Muscle of back (tissue), 13 donors: ENCODE measurements at places on chromosomes 4 and X.

- no peak for DNase-seq
These were observed 5.3 kb upstream of the CAMK2D start for GRCh38 chr4:113766882-113767281.

DNA sequence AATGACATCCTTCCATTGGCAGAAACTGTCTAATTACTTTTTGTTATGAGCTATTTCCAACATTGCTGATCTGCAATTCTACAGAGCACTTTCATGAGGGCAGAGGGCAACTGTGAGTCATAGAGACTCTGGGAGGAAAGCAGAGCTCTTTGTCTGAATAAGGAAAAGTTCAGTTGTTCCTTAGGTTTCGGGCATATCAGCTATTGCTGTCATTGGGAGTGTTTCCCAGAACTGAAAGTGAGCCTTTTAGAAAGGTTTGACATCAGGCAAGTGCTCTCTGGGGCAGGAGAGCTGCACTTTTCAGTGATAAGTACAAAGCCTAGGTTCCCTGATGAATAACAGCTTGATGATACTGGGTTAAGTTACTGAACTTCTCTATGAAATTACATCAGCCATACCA lies 119.2 kb upstream of the EDNRA start:
- DNase-seq = no peak

- DNase-seq = no peak
These were observed 1040.7 kb upstream of the INTU start for GRCh38 chr4:126592088-126592487.

DNA sequence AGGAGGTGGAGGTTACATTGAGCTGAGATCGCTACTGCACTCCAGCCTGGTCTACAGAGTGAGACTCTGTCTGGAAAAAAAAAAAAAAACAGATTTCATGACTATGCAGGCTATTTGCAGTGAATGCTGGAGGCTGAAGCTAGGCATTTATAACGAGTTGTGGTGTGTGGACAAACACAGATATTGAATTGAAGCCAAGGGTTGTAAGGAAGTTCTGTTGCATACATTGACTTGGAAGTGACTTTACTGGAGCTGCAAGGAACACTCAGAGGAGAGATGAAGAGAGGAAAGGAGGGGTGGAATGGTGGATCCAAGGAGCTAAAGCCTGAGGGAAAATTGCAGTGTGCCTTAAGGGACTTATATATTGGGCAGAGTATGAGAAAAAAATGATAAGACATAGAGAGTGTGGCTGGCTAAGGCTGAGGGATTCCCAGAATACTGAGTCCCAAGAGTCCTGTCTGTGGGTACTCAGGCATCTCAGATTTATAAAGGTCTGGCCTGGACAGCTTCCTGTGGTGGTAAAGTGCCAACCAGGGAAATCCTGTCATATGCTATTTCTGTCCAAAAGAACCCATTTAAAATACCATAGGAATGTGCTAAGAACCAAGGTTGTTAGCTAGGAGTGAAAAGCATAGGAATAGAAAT lies 87.8 kb upstream of the GUCY1A1 start:
- no peak for DNase-seq

GRCh38 chr4:158682066-158682465 lies 10.0 kb downstream of the ETFDH start:
- peak; percentile 60 for DNase-seq

DNA sequence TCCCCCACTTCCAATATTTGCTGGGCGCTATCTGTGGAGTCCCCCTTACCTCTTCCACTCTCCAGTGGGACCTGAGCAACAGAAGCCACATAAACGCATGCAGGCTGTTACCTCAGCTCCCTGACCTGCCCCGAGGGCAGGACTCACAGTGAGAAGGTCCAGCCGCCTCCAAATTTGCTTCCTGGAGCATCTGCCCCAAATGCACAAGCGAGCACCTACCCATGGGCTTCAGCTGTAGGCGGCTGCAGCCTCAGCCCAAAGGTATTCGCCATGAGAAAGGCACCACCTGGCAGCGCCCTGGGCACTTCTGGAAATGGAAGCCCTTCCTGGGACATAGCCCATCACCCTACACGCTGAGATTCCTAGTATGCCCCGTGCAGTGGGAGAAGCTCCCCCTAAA lies 23.4 kb downstream of the SPACA5 start:
- no peak for DNase-seq

DNA sequence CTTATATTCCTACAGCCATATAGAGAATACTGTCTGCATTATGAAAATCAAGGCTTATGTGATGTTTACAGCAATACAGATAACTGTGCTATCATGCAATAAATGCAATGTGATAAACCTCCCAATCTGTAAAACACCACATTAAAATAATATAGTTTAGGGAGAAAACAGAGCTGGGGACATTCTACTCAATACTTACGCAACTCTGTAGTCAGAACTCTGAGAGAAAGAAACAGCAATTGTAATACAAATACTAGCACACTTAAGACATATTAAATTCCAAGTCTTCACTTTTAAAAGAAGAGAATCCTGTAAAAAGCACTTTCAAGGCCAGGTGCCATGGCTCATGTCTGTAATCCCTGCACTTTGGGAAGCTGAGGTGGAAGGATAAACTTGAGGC lies 61.4 kb downstream of the ANKRD17 start:
- DNase-seq = no peak

GRCh38 chrX:28099166-28099565 lies 117.9 kb upstream of the DCAF8L1 start:
- DNase-seq = no peak

DNA sequence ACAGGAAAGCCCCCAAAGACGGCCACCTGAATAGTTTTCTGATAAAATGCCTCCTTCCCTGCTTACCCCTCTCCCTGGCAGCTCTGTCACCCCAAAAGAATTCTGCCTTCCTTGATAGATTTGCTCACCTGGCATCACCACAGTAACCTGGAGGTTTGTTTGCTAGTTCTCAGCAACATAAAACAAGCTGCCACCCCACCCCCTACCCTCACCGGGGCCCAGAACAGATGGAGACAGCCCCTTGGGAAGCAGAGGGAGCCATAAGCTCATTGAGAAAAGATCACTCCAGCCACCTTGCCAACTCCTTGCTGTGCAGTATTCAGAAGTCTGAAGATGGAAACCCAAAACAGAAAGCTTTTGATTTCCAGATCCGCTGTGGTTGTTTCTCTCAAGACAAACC lies 108.6 kb downstream of the DHX15 start:
- no peak for DNase-seq

- DNase-seq = peak; percentile 48
These were observed 133.6 kb upstream of the GIMD1 start for GRCh38 chr4:106502106-106502699.

GRCh38 chr4:169359961-169360360 lies 89.2 kb upstream of the SH3RF1 start:
- DNase-seq = no peak

DNA sequence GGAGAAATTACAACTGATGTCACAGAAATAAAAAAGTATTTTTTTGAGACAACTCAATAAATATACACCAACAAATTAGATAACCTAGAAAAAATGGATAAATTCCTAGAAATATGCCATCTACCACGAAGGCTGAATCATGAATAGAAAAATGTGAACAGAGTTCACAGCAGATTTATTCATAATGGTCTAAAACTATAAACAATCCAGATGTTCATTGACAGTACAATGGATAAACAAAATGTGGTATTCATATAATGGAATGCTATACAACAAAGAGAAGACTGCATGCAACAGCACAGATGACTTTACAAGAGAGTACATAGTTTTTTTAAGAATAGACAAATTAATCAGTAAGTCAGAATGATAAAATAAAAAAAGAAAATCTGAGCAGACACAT lies 55.2 kb downstream of the CLOCK start:
- DNase-seq = no peak

- no peak for DNase-seq
These were observed 130.8 kb downstream of the BANK1 start for GRCh38 chr4:101921370-101921769.

GRCh38 chrX:91434351-91435168 lies at the start of gene PABPC5:
PABPC5 (plus strand) TSS chrX:91434839; CDS start chrX:91435578, 739 bp downstream.
- DNase-seq = peak; percentile 94

GRCh38 chrX:32447640-32448039 lies 763.7 kb downstream of the DMD start:
- no peak for DNase-seq

GRCh38 chr4:139443661-139444060 lies 10.3 kb upstream of the RAB33B start:
- DNase-seq = no peak

- no peak for DNase-seq
These were observed 63.8 kb downstream of the EFNB1 start for GRCh38 chrX:68892651-68893050.

- no peak for DNase-seq
These were observed 39.0 kb downstream of the PTTG2 start for GRCh38 chr4:37999000-37999716.

DNA sequence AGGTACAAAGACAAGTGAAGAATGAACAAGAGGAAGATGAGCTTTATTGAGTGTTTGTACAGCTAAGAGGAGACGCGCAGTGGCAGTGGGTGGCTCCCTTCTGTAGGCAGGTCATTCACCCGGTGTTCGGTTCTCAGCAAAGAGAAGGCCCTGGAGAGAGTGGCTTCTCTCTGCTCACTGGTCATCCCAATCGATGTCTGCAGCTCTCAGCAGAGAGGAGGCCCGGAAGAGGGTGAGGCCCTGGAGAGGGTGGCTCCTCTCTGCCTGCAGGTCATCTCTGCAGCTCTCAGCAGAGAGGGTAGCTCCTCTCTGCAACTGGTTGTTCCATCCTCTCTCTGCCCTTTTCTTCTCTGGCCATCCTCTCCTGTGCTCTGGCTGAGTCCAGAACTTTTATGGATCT lies 126.5 kb downstream of the UGT8 start:
- no peak for DNase-seq

GRCh38 chr4:55122235-55122634 lies 3.2 kb downstream of the KDR start:
- no peak for DNase-seq

DNA sequence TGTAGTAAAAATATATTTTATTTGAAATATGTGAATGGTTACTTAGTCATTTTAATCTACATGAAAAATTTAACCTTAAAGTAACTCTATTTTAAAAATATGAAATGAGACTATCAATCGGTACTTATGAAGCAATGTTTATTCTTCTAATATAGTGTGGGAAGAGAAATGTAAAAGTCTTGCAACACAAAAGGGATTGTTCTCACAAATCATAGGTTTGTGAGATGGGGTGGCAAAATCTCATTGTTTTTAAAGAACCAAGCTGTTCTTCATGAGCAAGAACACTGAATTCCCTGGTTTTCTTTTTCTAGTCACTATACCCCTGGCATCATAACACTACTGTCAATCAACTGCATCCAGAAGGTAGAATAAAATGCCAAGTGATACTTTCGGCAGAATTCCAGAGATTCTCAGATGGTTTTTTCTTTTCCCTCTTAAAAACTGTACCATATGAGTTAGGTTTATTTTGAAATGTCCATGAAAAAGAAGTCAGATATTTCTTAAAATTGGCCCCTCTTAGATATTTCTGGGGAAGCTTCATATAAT lies 52.2 kb downstream of the SNCA start:
- DNase-seq = no peak

DNA sequence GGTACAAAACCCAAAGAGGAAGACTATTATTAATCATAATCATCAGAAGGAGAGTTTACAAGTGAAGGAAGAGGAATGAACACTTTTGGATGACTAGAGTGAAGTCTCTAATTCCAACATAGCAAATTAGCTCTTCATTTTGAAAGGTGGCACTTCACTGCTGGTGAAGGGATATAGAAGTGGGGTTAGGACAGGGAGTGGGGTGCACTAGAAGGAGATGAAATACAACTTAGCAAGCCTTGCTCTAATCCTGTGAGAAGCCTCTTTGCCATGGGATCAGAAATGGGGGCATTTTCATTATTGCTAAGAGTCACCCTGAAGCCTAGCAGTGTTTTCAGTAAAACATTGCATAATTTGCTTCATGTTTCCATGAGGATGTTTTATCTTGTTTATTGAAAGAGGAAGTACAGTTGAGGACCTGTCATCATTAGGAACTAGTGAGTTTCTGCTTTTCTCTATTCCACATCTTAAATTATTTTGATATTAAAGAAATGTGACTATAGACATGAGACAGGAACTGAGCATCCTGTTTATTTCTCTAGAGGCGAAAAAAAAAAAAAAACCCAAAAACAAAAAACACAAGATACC lies 9.3 kb upstream of the GRPR start:
- no peak for DNase-seq

- DNase-seq = no peak
These were observed 7.9 kb downstream of the LRPAP1 start for GRCh38 chr4:3524349-3524748.

- DNase-seq = peak; percentile 27
These were observed 47.0 kb downstream of the RBPJ start for GRCh38 chr4:26367811-26368210.

DNA sequence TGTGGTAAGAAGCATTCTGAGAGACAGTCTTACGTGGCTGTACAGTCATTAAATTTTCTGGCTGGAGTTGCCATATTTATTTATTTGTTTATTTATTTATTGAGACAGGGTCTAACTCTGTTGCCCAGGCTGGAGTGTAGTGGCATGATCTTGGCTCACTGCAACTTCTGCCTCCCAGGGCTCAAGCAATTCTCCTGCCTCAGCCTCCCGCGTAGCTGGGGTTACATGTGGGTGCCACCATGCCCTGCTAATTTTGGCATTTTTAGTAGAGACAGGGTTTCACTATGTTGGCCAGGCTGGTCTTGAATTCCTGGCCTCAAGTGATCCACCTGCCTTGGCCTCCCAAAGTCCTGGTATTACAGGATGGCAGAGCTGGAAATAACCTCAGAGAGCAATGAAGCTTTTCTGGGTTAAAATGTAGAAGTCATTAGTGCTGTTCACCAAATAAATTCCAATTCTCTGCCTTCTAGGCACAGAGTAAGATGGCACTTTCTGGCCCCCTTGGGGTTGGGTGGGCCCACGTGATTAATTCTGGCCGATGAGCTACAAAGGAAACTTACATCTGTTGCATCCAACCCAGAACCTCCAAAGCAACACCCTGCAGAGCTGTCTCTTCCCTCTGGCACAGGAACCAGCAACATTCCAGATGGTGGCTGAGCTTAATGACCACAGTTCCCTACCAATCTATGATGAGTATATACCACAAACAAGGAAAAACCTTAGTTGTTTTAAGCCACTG lies 4.5 kb downstream of the MRFAP1 start:
- DNase-seq = no peak

DNA sequence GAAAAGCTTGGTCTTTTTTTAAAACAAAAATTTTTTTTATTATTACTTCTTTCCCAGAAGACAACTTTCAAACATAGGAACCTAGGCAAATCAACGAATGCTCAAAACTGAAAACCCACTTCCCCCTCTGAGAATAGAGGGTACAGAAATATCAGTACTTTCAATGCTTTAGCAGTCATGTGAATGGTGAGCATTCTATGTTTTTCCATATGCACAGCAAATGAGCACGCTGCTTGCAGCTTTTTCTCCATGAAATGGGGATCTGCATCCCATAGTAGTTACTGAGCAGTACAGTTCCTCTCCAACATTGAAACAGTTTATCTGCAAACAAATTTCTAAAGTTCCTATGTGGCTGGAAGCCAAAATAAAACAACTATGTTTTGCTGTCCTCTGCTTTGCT lies 108.4 kb upstream of the BMP2K start:
- no peak for DNase-seq

DNA sequence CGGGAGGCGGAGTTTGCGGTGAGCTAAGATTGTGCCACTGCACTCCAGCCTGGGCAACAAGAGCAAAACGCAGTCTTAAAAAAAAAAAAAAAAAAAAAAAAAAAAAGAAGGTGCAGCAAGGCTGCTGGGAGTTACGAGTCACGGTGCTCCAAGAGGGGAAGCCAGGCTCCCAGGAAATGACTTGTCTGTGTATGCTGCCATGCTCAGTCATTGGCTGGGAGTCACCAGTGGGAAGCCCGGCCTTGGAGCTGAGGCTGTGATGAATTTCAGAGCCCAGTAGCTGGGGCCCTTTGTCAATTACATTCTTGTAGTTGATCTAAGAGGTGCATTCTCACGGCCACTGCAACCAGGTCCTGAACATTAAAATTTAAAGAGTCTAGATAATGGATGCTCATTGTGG lies 1105.1 kb upstream of the TENM3 start:
- no peak for DNase-seq
